ENCODE measurements at places on chromosomes 2 and 18. TPM values are rescaled to one million over a fixed set of nuclear protein-coding genes. Genes with fewer than 3 reads are reported as not detected.

The POTEI gene
- total RNA-seq = not detected

The FKBP1B gene
- 9.2 TPM for total RNA-seq

The CAPN14 gene
- not detected for total RNA-seq

The TRIM43 gene
- not detected for total RNA-seq

The CDH19 gene
- total RNA-seq = 1.3 TPM

The COL3A1 gene
- 0.16 TPM for total RNA-seq

The POTEC gene
- total RNA-seq = not detected

Measured in A549 treated with RU486 at 1 μM for 4 hours (cell line).